ENCODE measurements at places on chromosomes 11 and 22.
A peak's percentile ranks its signal among the peaks of the same experiment; 100 is the strongest.

DNA sequence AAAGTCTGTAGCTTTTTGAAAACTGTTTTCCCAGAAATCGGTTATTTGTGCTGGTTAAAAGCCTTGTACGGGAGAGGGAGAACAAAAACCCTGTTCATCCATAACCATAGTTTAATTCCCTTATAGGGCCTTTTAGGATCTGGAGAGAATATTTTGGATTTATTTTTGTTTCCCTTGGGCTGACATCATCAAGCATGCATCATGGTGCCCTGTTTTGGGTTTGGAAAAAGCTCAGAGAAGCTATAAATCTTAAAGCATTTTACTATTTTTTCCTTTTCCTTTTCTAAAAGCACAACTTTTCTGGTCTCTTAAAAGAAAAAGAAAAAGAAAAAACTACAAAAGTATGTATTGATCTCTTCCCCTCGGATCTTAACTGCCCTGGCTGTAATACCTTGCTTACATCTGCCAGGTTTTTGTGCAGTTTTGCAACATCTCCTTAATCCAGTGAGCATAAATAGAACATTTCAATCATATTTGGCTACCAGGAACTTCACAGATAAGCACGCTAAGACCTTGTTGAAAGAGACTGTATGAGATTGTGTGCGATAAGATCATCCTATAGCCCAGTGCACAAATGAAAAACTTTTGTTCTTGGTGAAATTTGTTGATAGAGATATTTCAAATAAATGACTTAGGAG is 88.0 kb downstream of the ZBTB16 start:
- no peak for DNase-seq

DNA sequence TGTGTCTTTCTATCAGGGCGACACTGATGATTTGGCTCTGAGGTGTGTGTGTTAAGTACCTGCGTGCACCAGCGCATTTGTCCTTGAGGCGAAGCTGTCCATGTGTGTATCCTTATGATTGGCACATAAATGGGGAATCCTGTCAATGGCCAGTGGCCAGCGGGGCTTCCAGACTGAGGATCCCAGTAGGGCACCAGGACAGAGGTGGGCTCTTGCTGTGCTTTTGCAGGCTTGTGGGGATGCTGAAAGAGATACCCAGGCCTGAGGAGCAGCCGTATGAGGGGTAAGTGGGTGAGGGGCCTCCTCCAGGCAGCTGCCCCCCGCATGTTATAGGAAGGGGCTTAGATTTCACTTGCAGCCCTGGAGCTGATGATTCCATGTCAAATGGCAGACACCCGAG is 156.8 kb downstream of the ST3GAL4 start:
- DNase-seq: no peak

DNA sequence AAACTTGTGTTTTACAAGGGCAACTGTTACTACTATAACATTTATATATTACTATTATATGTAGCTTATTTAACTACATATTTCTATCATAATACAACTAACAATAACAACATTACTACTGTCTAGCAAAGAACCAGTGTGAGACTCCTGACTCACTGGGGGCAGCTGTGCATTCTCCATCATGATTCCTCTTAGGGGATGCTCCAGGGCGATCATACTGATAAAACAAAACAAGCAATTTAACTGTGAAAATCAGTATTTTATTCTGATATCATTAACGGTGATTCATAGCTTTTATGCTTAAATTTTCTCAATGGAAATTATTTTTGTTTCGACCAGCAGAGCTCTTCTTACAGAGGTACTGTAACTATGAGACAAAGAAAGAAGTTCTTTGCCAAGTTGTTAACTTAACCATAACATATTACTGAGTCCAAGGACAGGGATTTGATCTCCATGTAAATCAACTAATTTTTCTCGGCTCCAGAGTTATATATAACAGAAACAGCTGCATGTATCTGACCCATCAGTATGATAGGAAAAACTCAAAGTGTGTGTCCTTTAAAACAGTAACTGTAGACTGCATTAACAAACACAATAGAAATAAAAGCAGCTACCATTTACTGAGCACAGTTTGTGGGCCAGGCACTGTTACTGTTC is 24.8 kb upstream of the FNBP4 start:
- no peak for DNase-seq

GRCh38 chr22:20205464-20205963 is 54.7 kb upstream of the CCDC188 start:
- no peak for DNase-seq

GRCh38 chr22:43276321-43276720 is 66.9 kb downstream of the SCUBE1 start:
- no peak for DNase-seq

- DNase-seq: no peak
Observed at GRCh38 chr11:118924591-118925585, 838 bp downstream of the BCL9L start.

GRCh38 chr22:32880893-32881596 is 79.5 kb downstream of the TIMP3 start:
- peak; percentile 1 for DNase-seq

Measured in activated CD4-positive, alpha-beta T cell treated with anti-CD3 and anti-CD28 coated beads for 24 hours (primary cell).